ENCODE measurements at places on chromosomes 11 and 22.

- no peaks in the 10 kb centered on the region for H3K36me3 ChIP-seq
- peaks cover 10% of the 10 kb centered on the region for H3K4me1 ChIP-seq
- no peaks in the 10 kb centered on the region for H3K27me3 ChIP-seq
- no peak overlapping the region for H3K4me3 ChIP-seq
Measured at GRCh38 chr11:63719987-63720386, 38.7 kb downstream of the RTN3 start.

DNA sequence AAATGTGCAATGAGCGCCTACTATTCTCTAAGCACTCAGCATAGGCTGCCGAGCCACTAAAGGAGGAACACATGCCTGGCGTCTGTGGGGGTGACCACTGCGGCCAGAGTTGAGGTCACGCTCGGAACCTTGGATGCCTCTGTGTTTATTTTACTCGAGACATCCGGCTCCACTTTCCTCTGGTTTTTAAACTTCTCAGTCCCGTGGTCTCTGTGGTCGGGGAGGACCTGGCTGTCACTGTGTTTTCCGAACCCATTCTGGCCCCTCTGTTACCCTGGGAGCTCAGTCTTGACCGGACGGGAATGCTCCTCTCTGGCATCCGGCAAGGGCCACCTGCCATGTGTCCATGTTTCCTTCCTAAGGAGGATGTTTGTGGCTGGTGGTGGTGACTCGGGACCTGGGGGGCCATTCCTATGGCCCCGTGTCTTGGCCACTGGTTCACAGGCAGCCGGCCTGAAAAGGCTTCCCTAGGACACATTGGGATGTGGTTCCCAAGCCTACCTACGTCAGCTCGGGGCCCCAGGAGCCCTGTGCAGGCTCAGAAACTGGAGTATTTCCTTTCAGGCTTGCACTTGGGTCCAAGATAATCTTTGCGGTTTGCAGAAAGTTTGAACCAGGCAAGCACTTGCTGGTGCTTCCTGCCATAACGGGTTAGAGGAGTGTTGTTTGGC is 46.7 kb upstream of the PARVG start:
- no peak overlapping the region for H3K27ac ChIP-seq
- DNase-seq = no peak
- H3K4me1 ChIP-seq = no peaks in the 10 kb centered on the region
- peak overlapping the region; percentile 25 for H3K4me3 ChIP-seq
- H3K27me3 ChIP-seq = no peaks in the 10 kb centered on the region

- peaks cover 4% of the 10 kb centered on the region for H3K27me3 ChIP-seq
- no peak overlapping the region for H3K4me3 ChIP-seq
- no peak overlapping the region for H3K27ac ChIP-seq
- H3K36me3 ChIP-seq = no peaks in the 10 kb centered on the region
- DNase-seq = no peak
Measured at GRCh38 chr11:68328374-68329091, 16.1 kb downstream of the LRP5 start.

DNA sequence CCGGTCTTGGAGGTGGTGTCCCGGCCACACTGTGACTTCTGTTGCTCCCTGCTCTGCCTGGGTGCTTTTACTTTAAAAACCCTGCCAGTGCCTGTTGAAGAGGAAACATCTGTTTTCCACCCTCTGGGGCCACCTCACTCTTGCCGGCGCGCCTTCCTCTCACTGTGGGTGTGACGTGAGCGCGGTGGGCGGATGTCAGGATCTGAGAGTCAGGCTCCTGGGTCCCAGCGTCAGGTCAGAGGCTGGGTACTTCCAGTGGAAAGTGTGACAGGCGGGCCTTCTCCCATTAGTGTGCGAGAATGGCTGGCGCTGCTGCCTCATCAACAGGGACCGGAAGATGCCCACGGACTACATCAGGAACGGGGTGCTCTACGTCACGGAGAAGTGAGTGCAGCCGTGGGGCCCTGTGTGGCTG is 54.2 kb downstream of the GRAMD4 start:
- H3K27ac ChIP-seq = peak overlapping the region; percentile 96
- peak; percentile 77 for DNase-seq
- peaks cover 2% of the 10 kb centered on the region for H3K36me3 ChIP-seq
- H3K4me1 ChIP-seq = peaks cover 26% of the 10 kb centered on the region
- H3K4me3 ChIP-seq = peak overlapping the region; percentile 95

DNA sequence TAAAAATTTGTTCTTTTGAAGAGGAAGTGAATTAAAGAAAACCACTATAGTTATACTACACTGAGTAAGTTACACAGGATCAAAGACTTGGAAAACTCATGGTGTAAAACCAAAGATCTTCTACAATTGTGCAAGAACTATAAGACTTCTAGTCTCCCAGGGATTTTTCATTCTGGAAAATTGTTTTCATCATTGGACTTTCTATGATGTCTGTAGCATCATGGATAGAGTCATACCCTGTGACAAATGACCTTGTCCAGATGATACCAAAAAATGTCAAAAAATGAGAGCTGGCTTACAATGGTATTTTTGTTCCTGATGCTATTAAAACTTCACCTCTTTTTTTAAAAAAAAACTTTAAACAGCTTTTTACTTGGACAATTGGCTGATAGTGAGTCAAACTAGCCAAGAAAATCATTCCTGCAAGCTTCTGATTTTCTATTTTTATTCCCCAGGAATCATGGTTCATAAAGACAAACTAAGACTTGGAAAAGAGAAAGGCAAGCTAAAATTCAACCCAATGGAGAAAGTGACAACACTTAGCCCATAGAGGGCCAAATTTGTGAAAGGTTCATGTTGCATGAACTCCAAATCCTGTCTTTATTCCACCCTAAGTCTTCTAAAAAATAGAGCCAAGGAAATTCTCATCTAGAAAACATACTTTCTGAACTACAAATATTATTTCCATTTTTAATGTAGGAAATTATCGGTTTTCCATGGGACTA is 30.7 kb downstream of the ME3 start:
- H3K4me3 ChIP-seq = no peak overlapping the region
- no peak for DNase-seq
- H3K27ac ChIP-seq = no peak overlapping the region
- peaks cover 5% of the 10 kb centered on the region for H3K36me3 ChIP-seq
- H3K4me1 ChIP-seq = no peaks in the 10 kb centered on the region

DNA sequence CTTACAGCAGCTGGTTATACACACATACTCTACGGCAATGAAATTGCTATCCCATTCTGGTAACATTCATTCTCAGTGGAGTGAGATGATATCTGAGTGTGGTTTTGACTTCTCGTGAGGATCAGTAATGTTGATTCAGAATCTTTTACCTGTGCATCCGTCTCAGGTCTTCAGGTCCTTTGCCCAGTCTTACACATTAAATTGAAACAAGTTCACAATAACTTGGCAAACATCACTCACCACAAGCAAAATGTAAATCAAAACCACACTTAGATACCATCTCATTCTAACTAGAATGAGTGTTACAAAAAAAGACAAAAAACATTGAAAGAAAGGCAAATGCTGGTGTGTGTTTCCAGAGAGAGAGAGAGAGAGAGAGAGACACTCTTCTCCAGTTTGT is 14.0 kb downstream of the RGL4 start:
- H3K4me1 ChIP-seq = peaks cover 61% of the 10 kb centered on the region
- peak overlapping the region; percentile 87 for H3K27ac ChIP-seq
- peak overlapping the region; percentile 72 for H3K4me3 ChIP-seq
- DNase-seq = no peak

DNA sequence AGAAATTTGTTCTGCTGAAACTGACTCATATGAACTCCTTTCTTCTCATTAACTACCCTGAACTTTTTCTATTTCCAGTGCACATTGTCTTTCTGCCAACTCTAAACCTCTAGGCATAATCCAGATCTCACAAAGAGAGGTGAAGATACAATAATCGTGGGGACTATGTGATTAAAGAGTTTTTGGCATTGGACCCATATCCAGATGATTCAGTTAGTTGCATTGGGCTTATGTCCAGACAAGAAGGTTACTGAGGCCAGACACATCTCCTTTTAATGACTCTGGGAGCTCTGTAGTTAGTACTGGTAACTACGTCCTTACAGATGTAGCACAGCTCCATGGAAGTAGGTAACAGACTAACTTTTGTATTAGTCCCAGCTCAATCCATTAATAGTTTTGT is 273.0 kb downstream of the CASP12 start:
- DNase-seq = no peak
- H3K27me3 ChIP-seq = no peaks in the 10 kb centered on the region
- no peak overlapping the region for H3K4me3 ChIP-seq
- H3K4me1 ChIP-seq = peaks cover 5% of the 10 kb centered on the region

- no peak overlapping the region for H3K27ac ChIP-seq
- no peaks in the 10 kb centered on the region for H3K27me3 ChIP-seq
- no peaks in the 10 kb centered on the region for H3K36me3 ChIP-seq
- no peak overlapping the region for H3K4me3 ChIP-seq
- DNase-seq = no peak
Measured at GRCh38 chr11:86416494-86416893, 41.8 kb downstream of the CCDC81 start.

- peaks cover 51% of the 10 kb centered on the region for H3K27me3 ChIP-seq
- no peak overlapping the region for H3K4me3 ChIP-seq
- peaks cover 2% of the 10 kb centered on the region for H3K4me1 ChIP-seq
- H3K36me3 ChIP-seq = no peaks in the 10 kb centered on the region
- DNase-seq = no peak
- H3K27ac ChIP-seq = no peak overlapping the region
Measured at GRCh38 chr11:10561947-10562346, 6.5 kb downstream of the LYVE1 start.

All from T-helper 17 cell (primary cell).